Osteoblast (primary cell): ENCODE measurements at places on chromosomes 12 and 14.

DNA sequence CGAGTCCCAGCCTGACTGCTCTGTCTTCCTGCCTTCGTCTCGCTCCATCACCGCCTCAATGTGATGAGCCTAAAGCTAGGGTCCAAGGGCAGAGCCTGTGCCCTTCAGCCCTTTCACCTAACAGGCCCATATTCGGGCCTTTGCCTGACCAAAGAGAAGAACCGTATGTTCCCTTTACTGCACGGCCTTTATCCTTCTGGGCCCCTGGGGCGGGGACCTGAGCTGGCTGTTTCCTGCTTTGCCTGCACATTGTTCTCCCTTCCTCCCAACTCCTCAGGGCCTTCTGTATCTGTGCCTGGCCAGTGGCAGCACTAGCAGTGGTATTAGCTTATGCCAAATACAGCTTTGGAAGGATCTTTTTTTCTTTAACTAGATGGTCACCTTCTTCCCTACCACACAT is 8.5 kb upstream of the MYL6B start:
- DNase-seq: peak; percentile 39

DNA sequence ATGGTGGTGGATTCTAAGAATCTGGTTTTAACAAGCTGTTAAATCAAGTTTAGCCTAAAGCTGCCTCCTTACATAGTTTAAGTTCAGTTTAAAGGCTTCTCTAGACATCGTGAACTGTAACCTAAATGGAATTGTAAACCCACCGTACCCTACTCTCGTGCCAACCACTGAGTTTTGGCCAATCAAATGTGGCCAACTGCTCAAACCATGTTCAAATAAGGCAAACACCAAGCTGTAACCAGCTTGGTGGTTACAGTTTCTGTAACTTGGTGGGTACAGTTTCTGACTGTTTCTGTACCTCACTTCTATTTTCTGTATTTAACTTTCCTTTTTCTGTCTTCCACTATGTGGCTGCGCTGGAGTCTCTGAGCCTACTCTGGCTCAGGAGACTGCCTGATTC is 131.9 kb upstream of the DDHD1 start:
- DNase-seq: no peak

DNA sequence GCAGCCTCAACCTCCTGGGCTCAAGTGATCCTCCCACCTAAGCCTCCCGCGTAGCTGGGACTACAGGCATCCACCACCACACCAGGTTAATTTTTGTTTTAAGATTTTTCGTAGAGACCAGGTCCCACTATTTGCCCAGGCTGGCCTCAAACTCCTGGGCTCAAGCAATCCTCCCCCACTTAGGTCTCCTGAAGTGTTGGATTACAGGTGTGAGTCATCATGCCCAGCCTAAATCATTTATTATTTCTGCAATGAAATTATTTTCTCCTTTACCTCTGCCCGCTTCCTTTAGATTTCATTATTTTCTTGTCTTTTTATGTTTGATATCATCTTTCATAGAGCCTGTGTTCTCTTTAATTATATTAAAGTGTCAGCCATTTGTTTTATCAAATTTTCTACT is 165.2 kb upstream of the OTX2 start:
- DNase-seq: no peak

GRCh38 chr14:23646648-23647549 is 10.7 kb downstream of the DHRS2 start:
- peak; percentile 82 for DNase-seq

- DNase-seq: no peak
Observed at GRCh38 chr12:89328151-89329030, 23.9 kb downstream of the DUSP6 start.

DNA sequence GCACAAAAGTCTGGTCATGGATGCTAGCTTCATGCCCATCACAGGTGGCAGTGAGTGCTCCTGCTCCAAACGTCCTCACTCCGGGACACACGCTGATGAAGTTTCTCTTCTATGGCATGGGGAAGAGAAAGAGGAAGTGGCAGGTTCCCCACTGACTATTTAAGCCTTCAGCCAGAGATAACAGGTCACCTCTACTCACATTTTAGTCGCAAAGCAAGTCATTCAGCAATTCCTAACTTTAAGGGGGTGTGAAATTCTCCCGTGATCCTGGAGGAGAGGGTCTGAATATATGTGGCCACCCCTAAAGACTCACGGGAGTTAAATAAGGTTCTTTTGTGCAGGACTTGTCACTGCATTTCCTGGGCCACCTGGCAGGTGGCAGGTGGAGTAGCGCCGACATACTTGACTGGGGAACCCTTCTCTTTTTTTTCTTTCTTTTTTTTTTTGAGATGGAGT is 18.8 kb upstream of the RCOR1 start:
- peak; percentile 21 for DNase-seq
